NK-92 treated with Interleukin-12 subunit alpha and Interleukin-12 subunit beta, amount 100 ng/mL, for 24 hours (cell line): ENCODE measurements at places on chromosomes 11 and 22.

DNA sequence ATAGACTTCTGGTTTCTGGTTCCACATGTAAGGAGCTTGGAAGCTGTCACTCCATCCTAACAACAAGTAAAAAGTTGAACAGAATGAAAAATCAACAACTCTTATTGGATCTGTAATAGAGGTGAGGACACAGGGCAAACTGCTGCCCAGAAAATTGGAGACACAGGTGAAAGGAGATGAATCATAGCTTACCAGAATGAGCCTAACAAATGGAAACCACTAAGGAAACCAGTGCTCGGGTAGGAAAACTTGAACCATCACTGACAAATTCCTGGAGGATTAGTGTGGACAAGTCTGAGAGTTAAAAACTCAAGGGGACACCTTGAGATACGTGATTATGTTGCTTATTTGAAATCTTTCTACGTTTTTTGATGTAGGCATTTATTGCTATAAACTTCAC, 52.1 kb downstream of the GDPD4 start:
- no peak for DNase-seq

DNA sequence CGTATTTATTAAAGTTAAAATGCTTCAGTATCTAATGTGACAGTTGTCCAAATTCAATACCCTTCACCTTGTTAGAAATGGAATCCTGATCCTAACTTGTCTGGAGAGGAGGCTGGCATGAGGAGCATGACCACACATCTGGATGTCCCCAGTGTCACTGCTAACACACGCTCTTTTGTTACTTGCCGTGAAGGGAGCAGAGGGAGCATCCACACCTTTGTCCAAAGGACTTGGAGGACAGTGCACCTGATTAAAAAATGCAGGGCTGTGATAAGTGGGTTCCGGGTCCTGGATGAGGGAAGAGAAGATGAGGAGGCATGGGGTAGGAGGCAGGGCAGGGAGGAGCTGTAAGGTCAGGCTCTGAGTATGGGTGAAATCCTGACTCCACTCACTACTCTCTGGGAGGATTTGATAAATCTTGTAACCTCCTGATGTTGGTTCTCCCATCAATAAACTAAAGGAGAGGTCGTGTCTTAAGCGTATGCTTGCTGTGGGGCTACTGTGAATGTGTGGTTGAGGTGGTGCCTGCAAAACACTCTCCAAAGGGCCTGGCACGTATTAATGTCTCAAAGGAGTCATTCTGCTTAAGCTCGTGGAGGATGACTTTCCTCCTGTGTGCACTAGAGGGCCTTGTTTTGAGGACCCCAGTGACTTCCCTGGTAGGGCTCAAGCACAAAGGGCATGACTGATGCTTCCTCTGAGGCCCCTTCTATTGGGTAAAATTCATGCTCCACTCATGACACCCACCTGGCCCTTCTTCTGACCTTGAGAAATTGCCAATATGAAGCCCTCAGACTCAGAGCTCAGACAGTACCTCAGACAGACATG, 16.8 kb upstream of the IGLL5 start:
- DNase-seq: no peak

DNA sequence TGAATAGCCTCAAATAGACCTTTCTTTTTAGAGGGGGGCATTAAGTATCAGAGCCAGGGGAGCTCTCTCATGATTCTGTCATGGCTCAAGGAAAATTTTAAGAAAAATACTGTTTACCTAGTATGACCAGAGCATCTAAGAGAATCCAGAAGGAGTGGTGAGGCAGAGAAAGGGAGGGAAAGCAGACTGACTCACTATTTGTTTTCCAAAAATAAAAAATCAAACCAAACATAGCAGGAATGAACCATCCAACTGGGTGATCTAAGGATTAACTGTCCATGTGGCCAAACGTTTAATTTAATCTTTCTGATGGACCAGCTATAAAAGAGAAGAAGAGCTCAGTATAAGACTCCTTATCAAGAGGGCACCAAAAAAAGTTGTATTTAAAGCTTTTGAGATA, 70.8 kb downstream of the GAB2 start:
- DNase-seq: no peak

DNA sequence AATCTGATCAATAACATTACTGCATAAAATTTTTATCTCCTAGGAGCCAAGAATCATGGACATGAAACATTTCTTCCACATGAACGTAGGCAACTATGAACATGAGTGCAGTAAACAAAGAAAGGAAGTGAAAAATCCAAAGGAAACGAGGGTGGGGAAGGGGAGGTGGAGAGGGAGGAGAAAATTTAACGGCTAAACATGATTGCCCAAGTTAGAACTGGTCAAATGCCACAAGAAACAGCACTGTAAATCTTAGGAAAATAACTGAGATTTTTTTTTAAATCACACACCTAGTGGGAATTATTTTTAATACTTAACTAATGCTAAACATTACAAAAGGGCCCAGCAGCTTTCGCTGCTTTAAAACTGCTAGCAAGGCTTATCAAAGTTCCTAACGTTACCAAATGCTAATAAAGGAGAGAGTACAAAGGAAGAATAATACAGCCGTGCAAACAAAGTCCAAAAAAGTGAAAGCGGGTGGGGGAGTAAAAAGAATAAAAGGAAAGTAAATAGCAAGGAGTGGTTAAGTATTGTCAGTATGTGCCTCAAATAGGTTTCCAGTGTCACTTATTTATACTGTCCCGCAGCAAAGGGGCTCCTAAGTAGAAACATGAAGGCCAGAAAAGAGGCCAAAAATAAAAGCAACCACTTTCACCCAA, 13.7 kb downstream of the NARS2 start:
- DNase-seq: no peak

DNA sequence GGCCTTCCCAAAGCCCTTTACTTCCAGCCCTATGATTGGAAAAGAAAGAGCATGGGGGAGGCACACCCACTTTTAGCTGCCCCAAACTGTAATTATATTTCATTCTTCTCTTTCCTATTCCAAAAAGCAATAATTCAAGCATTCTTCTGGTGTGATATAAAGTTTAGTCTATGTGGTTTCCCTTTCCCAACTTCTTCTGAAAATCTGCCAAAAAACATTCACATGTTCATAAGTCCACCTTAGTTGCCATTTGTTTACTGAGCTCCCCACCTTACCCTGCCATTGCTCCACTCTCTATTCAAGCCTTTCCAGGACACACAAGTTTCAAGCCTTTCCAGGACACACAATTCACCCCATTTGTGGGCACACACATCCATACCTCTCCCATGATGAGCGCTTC, 111.6 kb upstream of the BMAL1 start:
- DNase-seq: no peak

GRCh38 chr11:111205632-111206385, 39.7 kb upstream of the POU2AF2 start:
- DNase-seq: no peak

GRCh38 chr22:43216738-43217137, 29.8 kb upstream of the TTLL12 start:
- DNase-seq: no peak

DNA sequence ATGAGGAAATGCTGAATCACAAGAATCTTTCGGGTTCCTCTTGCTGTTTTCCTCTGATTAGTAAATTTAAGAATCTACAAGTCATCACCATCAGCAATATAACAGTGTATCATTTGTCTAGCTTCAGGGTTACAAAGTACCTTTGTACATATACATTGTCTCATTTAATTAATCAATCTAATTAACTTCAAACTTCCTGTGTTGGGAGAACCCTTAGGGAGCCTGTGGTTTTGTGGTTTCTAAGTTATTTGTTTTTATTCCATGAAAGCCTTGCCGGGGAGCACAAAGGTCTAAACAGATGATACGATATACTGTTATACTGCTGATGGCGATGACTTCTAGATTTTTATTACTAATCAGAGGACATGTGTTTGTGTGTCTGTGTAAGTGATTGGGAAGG, 41.0 kb downstream of the TIMP3 start:
- DNase-seq: no peak

GRCh38 chr22:27877501-27877900, 41.6 kb downstream of the PITPNB start:
- DNase-seq: no peak

GRCh38 chr11:57150454-57150917, 31.3 kb upstream of the LRRC55 start:
- DNase-seq: no peak

- no peak for DNase-seq
Observed at GRCh38 chr11:106101819-106102218, 24.4 kb downstream of the AASDHPPT start.

GRCh38 chr11:116033931-116034553, 529.8 kb upstream of the CADM1 start:
- no peak for DNase-seq

GRCh38 chr11:17640493-17641164, 78.7 kb upstream of the MYOD1 start:
- no peak for DNase-seq

- no peak for DNase-seq
Observed at GRCh38 chr22:22155607-22156006, 89.0 kb upstream of the VPREB1 start.

DNA sequence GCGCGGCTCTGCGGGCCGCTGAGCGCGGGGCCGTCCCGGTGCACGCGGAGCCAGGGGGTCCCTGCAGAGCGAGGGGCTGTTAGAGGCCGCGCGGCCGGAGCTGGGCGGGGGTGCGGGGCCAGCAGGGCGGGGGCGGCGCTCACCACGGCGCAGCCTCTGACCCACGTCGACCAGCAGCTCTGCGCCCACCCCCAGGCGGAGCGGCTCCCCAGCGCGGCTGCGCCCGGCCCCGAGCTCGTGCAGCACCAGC, 385 bp upstream of the SCO2 start:
- no peak for DNase-seq

GRCh38 chr11:64064374-64065140, 28.8 kb downstream of the FLRT1 start:
- no peak for DNase-seq

DNA sequence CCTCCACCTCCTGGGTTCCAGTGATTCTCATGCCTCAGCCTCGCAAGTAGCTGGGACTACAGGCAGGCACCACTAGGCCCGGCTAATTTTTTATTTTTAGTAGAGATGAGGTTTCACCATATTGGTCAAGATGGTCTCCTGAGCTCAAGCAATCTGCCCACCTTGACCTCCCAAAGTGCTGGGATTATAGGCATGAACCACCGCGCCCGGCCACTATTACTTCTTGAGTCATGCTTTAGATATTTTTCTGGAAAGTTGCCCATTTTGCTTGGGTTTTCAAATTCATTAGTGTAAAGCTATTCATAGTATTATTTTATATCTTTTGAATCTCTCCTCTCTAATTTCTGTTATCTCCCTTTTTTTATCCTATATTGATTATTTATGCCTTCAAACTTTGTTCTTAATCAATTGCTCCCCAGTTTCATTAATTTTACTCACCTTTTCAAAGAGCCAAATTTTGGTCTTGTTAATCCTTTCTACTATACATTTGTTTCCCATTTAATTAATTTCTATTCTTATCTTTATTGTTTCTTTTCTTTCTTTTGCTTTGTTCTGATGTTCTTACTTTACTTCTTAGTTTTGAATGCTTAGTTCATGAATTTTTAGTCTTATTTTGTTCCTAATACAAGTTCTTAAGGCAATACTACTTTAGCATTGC, 10.3 kb upstream of the RAC2 start:
- DNase-seq: no peak

- DNase-seq: no peak
Observed at GRCh38 chr11:43515090-43515489, 156.4 kb downstream of the TTC17 start.

DNA sequence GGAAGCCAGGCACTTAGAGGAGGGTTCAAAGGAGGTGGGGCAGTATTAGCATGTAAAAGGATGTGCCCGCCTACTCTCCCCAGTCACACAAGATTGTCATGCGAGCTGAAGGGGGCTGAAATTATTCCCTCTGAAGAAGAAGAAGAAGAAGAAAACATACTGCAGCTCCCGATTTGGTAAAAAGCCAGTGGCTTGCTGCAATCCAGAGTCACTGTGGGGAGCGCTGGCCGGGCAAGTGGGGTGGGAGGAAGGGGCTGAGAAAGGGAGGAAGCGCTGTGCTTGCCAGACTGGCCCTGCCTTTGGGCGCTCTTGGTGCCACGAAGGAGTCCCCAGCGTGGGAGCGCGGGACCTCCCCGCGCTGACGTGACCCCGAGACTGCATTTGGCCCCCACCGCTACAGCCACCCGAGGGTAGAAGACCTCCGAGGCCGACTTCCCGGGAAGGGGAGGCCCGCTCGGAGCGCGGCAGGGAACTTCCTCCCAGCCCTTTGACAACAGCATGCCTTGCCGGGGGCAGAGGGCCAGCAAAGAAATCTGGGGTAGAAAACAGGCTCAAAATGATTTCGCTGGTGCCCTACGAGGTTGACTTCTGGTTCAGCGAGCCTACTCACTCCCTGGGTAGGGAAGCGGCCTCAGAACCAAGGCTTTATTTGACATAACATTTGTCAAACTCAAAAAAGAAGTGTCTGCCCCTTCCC, 906.3 kb downstream of the DLG2 start:
- DNase-seq: no peak

DNA sequence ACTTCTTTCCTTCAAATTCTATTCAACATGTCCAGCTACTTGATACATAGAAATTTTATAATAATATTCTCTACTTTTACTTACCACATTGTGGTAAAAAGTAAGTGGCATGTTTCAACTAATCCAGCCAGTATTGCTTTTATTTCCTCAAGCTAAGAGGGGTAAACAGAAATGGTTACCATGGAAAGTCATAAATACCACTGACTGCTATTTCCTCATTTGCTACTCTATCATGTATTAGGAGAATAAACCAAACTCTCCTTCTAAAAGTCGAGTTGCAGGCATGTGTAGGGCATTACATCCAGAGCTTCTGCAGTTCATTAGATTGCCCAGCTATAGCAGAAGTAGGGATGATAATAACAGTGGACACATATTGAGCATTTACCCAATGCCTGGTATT, 208.4 kb downstream of the MAML2 start:
- no peak for DNase-seq

DNA sequence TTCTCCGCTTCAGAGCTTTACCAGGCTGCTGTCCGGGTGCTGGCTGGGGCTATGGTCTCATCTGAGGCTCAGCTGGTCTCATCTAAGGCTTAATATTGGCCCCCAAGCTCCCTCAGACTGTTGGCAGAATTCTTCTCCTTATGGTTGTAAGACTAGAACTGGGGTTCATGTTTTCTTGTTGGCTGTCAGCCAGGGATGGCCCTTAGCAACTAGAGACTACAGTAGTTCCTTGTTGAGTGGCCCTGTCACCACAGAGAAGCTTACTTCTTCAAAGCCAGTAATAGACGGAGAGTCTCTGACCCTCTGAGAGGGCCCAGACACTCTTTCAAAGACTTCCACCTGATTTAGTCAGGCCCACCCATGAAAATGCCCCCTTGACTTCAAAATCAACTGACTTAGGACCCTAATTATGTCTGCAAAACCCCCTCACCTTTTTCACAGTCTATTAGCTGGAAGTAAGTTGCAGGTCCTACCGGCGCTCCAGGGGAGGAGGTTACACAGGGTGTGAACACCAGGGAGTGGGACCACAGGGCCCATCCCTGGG, 24.2 kb upstream of the TREH start:
- no peak for DNase-seq
